ENCODE measurements at places on chromosomes 4 and X.

DNA sequence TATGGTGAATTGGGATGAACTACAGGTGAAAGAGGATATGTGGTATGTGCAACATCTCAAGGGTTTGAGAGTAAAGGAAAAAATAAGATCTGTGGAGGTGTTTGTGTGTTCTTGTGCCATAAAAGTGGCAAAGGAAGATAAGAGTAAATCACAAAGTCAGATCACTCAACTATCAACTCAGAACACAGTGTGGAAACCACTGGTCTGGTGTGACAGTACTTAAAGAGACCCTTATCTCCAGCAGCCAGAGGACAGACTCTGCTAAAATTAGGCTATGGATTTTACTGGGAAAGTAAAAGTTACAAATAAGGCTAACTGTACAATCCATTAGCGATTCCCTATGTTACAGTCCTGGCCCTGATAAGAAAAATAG is 54.0 kb upstream of the PRDM8 start:
- no peak overlapping the region for H3K27ac ChIP-seq
- DNase-seq, result no peak
- H3K4me1 ChIP-seq, result peaks cover 12% of the 10 kb centered on the region
- no peak overlapping the region for H3K4me3 ChIP-seq
- H3K27me3 ChIP-seq, result no peaks in the 10 kb centered on the region

DNA sequence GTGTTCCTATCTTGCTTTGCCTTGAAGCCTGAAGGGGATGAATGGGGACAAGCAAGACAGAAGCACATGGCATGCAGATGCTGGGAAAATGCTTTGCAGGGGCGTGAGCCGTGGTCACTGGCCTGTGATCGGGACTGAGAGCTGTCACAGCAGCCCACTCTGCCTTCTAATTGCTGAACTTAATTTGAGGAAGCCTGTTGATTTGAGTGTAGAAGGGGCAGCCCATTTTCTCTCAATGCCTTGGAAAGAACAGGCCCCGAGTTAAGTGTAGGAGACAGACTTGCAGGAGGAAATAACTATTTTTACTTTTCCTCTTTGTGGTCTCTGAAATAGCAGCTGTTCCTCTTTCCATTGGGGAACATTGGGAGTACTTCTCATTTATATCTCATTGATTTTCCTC is 26.1 kb upstream of the TBC1D1 start:
- no peak overlapping the region for H3K27ac ChIP-seq
- H3K36me3 ChIP-seq, result peaks cover 28% of the 10 kb centered on the region
- no peaks in the 10 kb centered on the region for H3K4me1 ChIP-seq
- no peak for DNase-seq
- no peak overlapping the region for H3K4me3 ChIP-seq
- H3K27me3 ChIP-seq, result no peaks in the 10 kb centered on the region

DNA sequence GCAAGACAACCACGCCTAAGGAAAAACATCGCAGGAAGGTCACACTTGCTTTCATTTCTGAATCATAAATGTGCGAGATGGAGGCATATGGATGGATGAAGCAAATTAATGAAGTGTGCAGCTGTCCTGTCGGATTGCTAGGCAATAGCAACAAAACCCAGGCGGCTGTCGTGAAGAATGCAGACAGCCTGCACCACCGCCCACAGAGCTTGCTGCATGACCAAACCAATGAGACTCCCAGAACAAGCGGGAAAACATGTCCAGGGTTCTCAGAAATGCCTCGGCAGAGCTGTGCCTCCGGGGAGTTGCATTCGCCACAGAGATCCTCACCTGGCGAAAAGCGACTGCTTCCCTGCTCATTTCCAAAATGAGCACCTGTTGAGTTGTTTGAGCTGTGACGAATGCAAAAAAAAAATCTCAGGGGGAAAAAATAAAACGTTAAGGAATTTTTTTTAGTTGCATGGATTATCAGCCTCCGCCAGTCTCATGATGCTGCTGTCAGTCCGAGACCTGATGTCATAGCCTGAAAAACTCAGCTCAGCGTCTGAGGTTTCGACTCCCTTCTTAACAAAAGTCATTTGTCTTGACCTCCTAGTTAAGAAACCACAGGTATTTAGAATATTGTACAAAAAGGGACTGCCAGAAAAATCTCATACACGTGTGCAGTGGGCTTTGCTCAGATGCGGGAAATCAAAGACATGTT is 155.5 kb upstream of the MXRA5 start:
- no peaks in the 10 kb centered on the region for H3K4me1 ChIP-seq
- H3K36me3 ChIP-seq, result no peaks in the 10 kb centered on the region
- no peak overlapping the region for H3K27ac ChIP-seq
- H3K27me3 ChIP-seq, result no peaks in the 10 kb centered on the region
- H3K4me3 ChIP-seq, result no peak overlapping the region

GRCh38 chr4:48178931-48179330 is 44.9 kb upstream of the TXK start:
- no peaks in the 10 kb centered on the region for H3K36me3 ChIP-seq
- no peak overlapping the region for H3K4me3 ChIP-seq
- no peaks in the 10 kb centered on the region for H3K4me1 ChIP-seq
- H3K27me3 ChIP-seq, result no peaks in the 10 kb centered on the region
- H3K27ac ChIP-seq, result no peak overlapping the region

- H3K4me3 ChIP-seq, result no peak overlapping the region
- no peak for DNase-seq
- H3K36me3 ChIP-seq, result no peaks in the 10 kb centered on the region
- H3K27me3 ChIP-seq, result no peaks in the 10 kb centered on the region
- no peak overlapping the region for H3K27ac ChIP-seq
Measured at GRCh38 chrX:66677430-66677829, 38.6 kb upstream of the EDA2R start.

DNA sequence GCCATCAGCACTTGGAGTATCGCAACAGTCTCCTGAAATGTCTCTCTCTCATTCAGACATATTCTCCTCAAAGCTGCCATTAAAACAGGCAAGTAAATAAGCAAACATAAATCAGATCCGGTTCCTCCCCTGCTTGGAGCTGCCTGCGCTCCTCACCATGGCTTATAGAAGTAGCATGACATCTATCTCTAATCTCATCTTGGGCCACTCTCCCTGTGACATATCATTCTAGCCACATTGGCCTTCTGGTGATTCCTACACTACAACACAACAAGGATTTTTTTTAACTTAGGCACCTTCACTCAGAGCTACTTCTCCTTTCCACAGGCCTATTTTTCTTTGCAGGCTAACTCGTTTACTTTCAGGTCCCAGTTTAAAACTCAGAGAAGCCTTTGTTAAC is 387.9 kb downstream of the ARHGAP24 start:
- no peak overlapping the region for H3K27ac ChIP-seq
- no peaks in the 10 kb centered on the region for H3K4me1 ChIP-seq
- H3K36me3 ChIP-seq, result no peaks in the 10 kb centered on the region
- H3K27me3 ChIP-seq, result no peaks in the 10 kb centered on the region
- no peak overlapping the region for H3K4me3 ChIP-seq

DNA sequence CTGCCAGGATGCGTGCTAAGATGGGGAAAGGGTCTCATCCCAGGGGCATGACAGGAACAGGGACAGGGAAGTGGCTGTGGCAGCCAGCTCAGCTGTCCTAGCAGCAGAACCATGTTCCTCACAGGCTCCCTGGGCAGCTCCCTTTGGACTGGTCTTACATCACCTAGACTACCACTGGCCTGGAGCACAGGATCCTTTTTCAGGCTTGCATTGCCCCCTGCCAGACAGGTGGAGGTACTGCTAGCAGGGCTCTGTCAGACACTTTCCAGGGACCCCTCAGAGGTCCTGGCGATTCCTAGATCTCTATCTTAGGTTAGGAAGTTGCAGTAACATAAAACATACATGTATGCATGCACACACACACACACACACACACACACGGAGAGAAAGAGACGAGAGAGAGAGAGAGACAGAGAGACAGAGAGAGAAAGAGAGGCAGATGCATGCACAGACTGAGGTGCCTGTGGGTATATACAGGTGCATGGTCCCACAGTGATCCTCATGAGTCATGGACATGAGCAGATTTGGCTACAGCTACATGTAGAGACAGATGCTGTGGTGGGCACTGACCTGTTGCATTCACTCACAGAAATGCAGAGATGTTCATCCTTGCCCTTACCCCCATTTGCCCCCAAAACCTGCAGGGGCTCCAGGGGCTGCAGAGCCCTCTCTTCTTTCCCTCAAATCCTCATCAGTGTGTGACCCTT is 63.6 kb downstream of the STARD8 start:
- no peak overlapping the region for H3K4me3 ChIP-seq
- no peaks in the 10 kb centered on the region for H3K27me3 ChIP-seq
- no peak overlapping the region for H3K27ac ChIP-seq
- DNase-seq, result no peak

GRCh38 chr4:100945789-100946188 is 401.5 kb downstream of the PPP3CA start:
- H3K36me3 ChIP-seq, result no peaks in the 10 kb centered on the region
- no peak overlapping the region for H3K27ac ChIP-seq
- no peak overlapping the region for H3K4me3 ChIP-seq
- no peaks in the 10 kb centered on the region for H3K4me1 ChIP-seq
- no peaks in the 10 kb centered on the region for H3K27me3 ChIP-seq

DNA sequence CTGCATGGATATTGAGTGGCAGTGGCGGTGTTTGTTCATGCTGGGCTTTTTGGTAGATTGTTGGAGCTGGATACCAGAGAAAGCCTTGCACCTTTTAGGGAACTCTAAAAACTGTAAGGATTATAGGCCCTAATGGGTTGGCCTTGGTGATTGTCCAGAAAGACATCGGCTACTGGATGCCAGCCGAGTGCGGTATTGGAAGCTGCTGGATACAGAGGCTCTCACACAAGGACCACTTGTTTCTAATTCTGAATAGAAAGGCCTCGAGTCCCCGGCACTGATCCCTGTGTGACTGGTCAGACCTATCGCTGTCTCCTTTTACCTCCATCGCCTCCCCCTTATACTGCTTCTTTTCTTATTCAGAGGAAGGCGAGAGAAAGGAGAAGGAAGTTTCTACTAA is 27.3 kb upstream of the SCOC start:
- H3K27me3 ChIP-seq, result no peaks in the 10 kb centered on the region
- H3K4me1 ChIP-seq, result no peaks in the 10 kb centered on the region
- no peak overlapping the region for H3K27ac ChIP-seq
- no peak for DNase-seq

- no peaks in the 10 kb centered on the region for H3K4me1 ChIP-seq
- DNase-seq, result no peak
- no peaks in the 10 kb centered on the region for H3K27me3 ChIP-seq
- no peak overlapping the region for H3K27ac ChIP-seq
- no peaks in the 10 kb centered on the region for H3K36me3 ChIP-seq
- no peak overlapping the region for H3K4me3 ChIP-seq
Measured at GRCh38 chr4:73732759-73733431, 7.5 kb upstream of the CXCL8 start.

DNA sequence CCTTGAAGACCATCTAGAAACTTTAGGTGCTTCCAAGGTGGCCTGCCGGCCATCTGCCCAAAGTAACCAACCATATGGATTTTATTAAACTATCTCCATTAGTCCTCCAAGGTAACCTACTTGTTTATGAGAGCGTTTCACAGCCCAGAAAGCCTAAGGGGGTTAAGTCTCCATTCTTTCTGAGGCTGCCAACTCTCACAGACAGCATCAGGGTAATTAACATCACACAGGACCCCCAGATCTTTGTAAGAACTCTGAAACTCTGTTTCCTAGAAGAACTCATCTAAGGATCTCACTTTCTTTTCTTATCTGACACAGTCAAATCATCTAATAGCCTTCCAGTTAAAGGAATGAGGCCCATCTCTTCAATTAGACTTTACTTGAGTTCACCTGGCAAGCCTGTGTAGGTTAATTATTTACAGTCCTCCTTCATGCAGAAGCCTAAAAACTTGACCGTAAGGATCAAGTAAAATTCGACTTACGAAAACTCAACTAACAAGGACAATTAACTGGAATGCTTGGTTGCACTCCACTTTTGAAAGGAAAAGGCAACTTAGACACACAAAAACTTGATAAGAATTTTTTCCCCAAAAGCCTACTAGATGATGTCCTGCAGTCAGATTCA is 252.5 kb downstream of the GRIA3 start:
- no peak for DNase-seq
- no peaks in the 10 kb centered on the region for H3K4me1 ChIP-seq
- no peaks in the 10 kb centered on the region for H3K36me3 ChIP-seq
- H3K4me3 ChIP-seq, result no peak overlapping the region
- H3K27ac ChIP-seq, result no peak overlapping the region

- H3K27ac ChIP-seq, result no peak overlapping the region
- no peaks in the 10 kb centered on the region for H3K27me3 ChIP-seq
- no peak for DNase-seq
- H3K4me3 ChIP-seq, result no peak overlapping the region
Measured at GRCh38 chr4:173230062-173230461, 61.5 kb downstream of the GALNT7 start.

DNA sequence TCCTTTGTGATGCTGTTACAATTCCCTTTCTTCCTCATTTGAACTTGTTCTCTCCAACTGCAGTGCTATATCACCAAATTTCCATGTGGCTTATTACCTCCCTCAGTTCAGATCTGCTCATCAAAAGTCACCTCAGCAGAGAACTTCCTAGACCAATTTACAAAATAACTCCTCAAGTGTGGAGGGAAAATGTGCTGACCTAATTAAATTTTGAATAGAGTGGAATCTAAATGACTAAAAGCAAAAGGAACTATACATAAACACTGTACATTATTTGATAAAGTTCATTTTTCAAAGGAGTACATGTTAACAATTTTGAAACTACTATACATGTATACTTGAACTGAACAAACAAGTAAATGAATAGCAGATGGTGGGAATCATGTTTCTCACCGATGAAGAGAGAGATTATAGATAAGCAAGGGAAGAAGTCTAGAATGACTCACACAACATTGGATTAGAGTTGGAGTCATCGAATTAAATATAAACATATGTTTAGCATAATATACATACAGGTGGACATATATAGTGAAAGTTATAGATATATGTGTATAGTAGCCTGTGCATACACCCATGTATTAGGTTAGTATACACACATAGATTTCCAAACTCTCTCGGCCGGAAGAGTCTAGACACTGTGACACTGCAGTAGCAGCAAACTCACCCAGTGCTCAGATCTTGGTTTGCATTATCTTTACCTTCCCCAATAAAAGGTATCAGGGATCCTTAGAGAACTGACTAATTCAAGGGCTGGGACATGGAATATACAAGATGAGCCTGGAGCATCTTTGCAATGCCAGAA is 318.7 kb downstream of the PCDH18 start:
- DNase-seq, result no peak
- H3K27me3 ChIP-seq, result no peaks in the 10 kb centered on the region
- H3K36me3 ChIP-seq, result no peaks in the 10 kb centered on the region
- no peak overlapping the region for H3K4me3 ChIP-seq

DNA sequence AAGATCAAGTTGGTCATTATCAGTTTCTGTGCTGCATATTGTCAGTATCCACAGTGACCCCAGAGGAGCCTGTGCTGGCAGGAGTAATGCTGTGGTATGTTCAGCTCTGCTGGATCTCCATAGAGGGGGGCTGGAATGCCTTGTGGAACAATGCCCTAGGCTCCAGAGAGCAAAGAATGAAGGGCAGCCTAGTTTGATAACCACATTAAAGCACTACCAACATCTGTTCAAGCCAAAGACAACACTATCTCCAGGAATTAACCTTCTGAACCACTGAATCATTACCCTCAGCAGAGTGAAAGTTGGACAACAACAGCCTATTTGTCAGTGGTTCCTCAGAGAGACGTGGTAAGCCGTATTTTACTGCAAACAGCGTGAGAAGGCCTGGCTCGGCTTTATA is 192.3 kb upstream of the CXorf66 start:
- no peak overlapping the region for H3K4me3 ChIP-seq
- no peak for DNase-seq
- no peak overlapping the region for H3K27ac ChIP-seq
- H3K36me3 ChIP-seq, result no peaks in the 10 kb centered on the region
